ENCODE measurements at places on chromosomes 7 and 10.

GRCh38 chr7:148862481-148862880 lies 21.6 kb downstream of the EZH2 start:
- no peak for DNase-seq

DNA sequence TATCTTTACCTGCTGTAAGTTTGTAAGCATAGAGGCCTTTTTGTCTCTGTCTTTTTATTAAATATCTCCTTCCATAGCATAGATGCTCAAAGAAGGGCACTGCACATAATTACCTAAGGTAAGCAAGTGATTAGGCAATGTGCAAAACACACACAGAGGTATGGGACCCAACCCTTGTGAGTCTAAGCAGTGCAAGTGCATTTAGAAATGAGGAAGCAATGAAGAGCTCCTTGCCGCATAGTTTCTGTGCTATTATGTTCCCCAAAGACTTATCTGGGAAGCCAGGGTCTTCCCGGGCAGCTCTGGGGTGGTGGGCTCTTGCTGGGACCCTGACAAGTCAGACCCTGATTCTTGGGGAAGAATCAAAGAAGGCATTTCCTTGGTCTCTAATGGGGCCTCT lies 13.5 kb upstream of the MGAM2 start:
- DNase-seq = no peak

GRCh38 chr10:11344550-11344949 lies 266.9 kb downstream of the USP6NL start:
- DNase-seq = no peak

GRCh38 chr7:36606153-36606975 lies 117.9 kb downstream of the AOAH start:
- no peak for DNase-seq

DNA sequence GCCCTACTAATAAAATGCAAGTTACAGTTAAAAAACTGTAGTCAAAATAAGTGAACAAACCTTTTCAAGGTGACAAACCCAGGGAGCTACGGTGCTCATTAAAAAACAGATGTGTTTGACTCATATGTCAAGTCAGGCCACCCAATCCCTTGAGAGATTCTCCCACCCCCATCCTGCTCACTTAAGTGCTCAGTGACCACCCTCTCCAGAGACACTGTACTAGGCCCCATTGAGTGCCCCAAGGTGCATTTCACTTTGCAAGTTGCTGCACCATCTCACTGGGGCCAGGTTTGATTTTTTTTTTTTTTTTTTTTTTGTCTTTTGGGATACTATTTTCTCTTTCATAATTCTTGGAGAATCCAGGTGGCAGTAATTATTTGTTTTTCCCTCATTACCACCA lies 1.9 kb downstream of the ERV3-1 start:
- DNase-seq = no peak

DNA sequence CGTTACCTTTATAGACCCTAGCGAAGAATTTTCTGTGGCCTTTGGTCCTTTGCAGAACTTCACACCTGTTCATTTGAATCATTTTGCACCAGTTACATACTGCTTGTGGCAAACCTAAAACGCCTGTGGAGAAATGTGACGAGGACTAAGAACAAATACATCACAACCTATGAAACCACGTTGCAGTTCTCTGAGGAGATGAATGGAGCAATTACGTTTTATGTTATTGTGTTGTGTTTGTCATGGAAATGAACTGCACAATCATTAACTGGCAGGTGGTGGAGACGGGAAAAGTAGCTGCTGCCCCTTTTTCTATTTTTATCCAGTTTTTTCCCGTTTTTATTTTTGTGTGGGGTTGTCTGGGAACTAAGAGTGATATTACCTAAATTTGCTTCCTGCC lies 505.5 kb downstream of the SDK1 start:
- DNase-seq = no peak

- peak; percentile 48 for DNase-seq
These were observed 14.1 kb upstream of the AKR1B10 start for GRCh38 chr7:134513169-134513752.

GRCh38 chr7:79806161-79806734 lies 328.4 kb upstream of the GNAI1 start:
- DNase-seq = no peak

DNA sequence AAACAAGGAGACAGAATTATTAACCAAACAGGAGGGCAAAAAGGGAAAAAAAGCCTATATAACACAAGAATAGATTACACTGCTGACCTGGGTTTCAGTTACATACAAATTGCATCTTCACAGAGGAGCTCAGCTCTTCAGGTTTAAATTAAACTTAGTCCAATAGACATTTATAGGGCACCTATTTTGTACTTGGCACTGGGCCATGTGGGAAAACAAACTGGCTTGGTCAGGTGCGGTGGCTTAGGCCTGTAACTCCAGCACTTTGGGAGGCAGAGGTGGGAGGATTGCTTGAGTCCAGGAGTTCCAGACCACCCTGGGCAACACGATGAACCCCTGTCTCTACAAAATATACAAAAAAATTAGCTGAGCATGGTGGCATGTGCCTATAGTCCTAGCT lies 62.3 kb upstream of the CCDC6 start:
- no peak for DNase-seq

GRCh38 chr7:108324053-108325038 lies 131.9 kb downstream of the NRCAM start:
- DNase-seq = no peak

DNA sequence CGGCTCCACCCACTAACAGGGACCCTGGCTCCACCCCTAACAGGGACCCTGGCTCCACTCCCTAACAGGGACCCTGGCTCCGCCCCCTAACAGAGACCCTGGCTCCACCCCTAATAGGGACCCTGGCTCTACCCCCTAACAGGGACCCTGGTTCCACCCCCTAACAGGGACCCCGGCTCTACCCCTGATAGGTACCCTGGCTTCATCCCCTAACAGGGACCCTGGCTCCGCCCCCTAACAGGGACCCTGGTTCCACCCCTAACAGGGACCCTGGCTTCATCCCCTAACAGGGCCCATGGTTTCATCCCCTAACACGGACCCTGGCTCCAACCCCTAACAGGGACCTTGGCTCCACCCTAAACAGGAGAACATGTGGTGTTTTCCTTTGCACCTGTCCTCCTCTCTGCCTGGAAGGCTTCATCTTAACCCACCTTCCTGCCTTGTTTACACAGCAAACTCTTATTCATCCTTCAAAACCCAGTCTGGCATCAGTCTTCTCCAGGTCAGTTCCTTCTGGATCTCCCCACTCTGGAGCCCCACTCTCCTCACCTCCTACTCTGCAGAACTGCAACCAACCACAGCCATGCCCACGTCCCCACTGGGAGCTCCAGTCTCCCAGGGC lies 58.0 kb downstream of the CHST15 start:
- DNase-seq = peak; percentile 39

GRCh38 chr10:124124123-124124768 lies 30.8 kb upstream of the CHST15 start:
- no peak for DNase-seq
